Spleen (tissue), 13 donors: ENCODE measurements at places on chromosomes 5 and 9.

GRCh38 chr5:131328536-131329285 is 64.9 kb downstream of the CDC42SE2 start:
- H3K27ac ChIP-seq: no peak overlapping the region
- no peaks in the 10 kb centered on the region for H3K27me3 ChIP-seq
- no peak overlapping the region for H3K4me3 ChIP-seq

DNA sequence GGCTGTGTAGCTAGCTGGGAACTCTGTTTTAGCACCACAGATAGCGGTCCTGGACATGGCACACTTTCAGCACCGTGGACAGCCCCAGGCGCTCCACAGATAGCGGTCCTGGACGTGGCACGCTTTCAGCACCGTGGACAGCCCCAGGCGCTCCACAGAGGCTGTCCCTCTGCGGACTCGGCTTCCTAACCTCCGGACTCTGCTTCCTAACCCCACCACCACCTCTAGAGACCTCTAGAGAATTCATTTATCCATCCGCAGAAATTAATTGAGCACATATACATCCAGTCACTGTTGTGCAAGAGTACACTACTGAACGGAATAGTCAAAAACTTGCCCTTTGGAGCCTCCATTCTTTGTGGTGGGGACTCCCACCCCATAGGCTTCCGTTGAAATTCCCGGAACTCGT is 27.4 kb downstream of the UNC5A start:
- peaks cover 45% of the 10 kb centered on the region for H3K27me3 ChIP-seq
- no peaks in the 10 kb centered on the region for H3K4me1 ChIP-seq
- H3K4me3 ChIP-seq: no peak overlapping the region
- peak; percentile 88 for DNase-seq
- H3K36me3 ChIP-seq: no peaks in the 10 kb centered on the region

DNA sequence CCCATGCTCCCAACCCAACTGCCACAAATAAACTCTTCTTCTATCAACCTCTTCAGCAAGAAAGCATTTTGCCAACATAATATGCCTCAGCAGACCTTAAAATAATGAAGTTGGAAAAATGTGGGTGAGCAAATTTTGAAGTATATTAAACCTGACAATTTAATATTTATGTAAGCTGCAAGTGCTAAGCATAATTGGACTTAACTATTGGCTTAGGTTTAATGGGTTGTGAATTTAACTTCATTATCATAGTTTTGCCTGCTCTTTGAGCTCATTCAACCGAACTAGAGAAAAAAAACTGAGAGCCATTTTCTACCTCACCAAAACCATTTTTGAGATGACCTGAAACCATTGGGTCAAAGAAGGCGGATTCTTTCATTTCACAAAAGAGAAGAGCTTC is 805.5 kb upstream of the DMAC1 start:
- DNase-seq: no peak
- H3K4me3 ChIP-seq: no peak overlapping the region
- H3K4me1 ChIP-seq: no peaks in the 10 kb centered on the region
- no peak overlapping the region for H3K27ac ChIP-seq
- H3K27me3 ChIP-seq: no peaks in the 10 kb centered on the region

GRCh38 chr5:125750861-125751186 is 672.4 kb upstream of the GRAMD2B start:
- H3K36me3 ChIP-seq: no peaks in the 10 kb centered on the region
- no peak overlapping the region for H3K4me3 ChIP-seq
- no peaks in the 10 kb centered on the region for H3K4me1 ChIP-seq
- no peaks in the 10 kb centered on the region for H3K27me3 ChIP-seq
- no peak for DNase-seq

DNA sequence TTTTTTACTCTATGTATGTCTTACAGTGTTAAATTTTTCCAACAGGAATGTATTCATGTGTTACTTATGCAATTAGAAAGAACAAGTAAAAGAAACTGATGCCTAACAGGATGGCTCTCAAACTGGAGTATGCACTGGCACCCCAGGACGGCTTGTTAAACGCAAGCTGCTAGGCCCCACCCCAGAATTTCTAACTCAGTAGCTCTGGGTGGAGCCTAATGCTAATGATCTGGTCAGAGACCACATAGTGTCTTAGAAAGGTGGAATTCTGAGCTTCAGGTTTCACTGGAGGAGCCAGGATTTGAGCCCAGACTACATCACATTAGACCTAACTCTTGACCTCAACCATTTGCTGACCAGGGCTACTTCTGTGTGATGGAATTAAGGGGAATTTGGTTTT is 34.4 kb downstream of the SHC3 start:
- no peak for DNase-seq
- no peaks in the 10 kb centered on the region for H3K27me3 ChIP-seq
- H3K4me1 ChIP-seq: no peaks in the 10 kb centered on the region
- H3K27ac ChIP-seq: no peak overlapping the region
- H3K4me3 ChIP-seq: no peak overlapping the region

- no peak overlapping the region for H3K4me3 ChIP-seq
- H3K36me3 ChIP-seq: no peaks in the 10 kb centered on the region
- peaks cover 13% of the 10 kb centered on the region for H3K4me1 ChIP-seq
Observed at GRCh38 chr9:33719581-33720374, 75.6 kb upstream of the PRSS3 start.

GRCh38 chr9:116267021-116267420 is 113.4 kb downstream of the PAPPA start:
- no peak overlapping the region for H3K4me3 ChIP-seq
- H3K27ac ChIP-seq: no peak overlapping the region
- peaks cover 14% of the 10 kb centered on the region for H3K27me3 ChIP-seq

DNA sequence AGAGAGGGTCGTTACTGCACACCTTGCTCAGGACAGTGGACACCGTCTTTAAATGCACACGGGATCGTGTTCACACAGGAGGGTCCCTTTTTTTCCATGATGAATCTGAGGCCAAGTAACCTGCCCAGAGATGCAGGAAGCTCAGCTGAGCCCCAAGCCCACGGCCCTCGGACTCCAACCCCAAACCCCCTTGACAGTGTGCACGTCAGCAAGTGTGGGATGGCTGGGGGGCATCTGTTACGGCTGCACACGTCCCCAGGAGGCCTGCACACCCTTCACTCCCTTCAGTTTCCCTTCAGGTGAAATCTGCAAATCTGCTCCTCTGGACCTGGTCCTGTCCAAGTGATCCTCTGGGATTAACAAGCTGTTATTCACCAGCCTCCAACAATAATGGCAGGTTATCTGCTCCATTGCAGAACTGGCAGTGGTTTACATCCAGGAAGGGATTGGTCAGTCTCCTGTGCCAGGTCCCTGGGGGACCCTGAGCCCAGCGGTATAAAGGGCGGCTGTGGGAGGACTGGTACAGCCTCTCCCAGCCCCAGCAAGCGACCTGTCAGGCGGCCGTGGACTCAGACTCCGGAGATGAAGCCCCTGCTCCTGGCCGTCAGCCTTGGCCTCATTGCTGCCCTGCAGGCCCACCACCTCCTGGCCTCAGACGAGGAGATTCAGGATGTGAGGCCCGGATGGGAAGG is at the start of gene LCN1:
LCN1 (plus strand) TSS at position 525 of the 692 bp plus-strand sequence; CDS start at position 583, 58 bp downstream.
- no peak within 1 kb of the TSS for H3K27ac ChIP-seq
- no peak within 1 kb of the TSS for H3K4me3 ChIP-seq
- no peaks in the 10 kb centered on the region for H3K4me1 ChIP-seq
- H3K27me3 ChIP-seq: no peaks in the 10 kb centered on the region
- no peaks in the 10 kb centered on the region for H3K36me3 ChIP-seq

- H3K4me1 ChIP-seq: no peaks in the 10 kb centered on the region
- DNase-seq: no peak
- no peaks in the 10 kb centered on the region for H3K27me3 ChIP-seq
- no peaks in the 10 kb centered on the region for H3K36me3 ChIP-seq
- no peak overlapping the region for H3K27ac ChIP-seq
Observed at GRCh38 chr5:53425687-53426511, 54.5 kb upstream of the FST start.

DNA sequence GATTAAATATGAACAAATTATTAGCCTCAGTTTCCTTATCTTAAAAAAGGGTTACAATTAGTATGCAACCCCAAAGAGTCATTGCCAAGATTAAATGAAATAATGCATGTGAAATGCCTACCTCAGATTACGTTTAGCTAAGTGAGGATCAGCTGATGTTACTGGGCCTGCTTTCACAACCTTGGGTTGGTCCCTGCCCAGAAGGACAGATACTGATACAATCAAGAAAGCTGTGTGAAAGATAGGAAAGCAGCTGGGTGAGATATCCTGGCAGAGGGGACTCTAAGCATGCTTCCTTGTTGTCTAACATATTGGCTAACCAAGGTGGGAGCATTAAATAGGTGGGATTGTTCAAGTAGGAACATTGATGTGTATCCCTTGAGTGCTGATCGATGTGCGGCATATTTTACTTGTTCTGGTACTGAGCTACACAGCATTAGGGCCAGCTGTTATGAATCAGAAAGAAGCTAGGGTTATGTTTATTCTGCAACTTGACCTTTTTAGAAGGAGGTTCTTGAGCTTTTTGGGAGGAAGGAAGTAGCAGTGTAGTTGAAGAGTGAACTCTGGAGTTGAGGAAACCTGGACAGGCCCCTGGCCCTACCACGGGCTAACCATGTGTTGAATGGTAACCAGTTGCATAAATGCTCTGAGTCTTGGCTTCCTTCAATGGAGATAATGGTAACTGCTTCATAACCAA is 28.9 kb downstream of the SNX24 start:
- H3K4me1 ChIP-seq: no peaks in the 10 kb centered on the region
- DNase-seq: no peak
- H3K27me3 ChIP-seq: no peaks in the 10 kb centered on the region
- no peaks in the 10 kb centered on the region for H3K36me3 ChIP-seq
- H3K4me3 ChIP-seq: no peak overlapping the region

DNA sequence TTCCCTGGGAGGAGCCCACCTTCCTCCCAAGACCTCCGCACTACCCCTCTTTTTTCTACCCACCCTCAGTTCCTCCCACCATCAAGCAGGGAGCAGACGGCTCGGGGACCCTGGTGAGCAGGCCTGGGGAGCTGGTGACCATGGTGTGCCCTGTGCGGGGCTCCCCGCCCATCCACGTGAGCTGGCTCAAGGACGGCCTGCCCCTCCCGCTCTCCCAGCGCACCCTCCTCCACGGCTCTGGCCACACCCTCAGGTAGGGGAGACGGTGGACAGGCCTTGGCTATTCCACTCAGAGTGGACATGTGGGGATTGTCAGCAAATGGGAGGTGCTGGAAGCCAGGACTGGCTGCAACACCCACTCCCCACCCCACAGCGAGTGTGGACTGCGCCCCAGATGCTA is 52.9 kb upstream of the ASS1 start:
- no peaks in the 10 kb centered on the region for H3K36me3 ChIP-seq
- no peak overlapping the region for H3K27ac ChIP-seq
- H3K4me1 ChIP-seq: no peaks in the 10 kb centered on the region
- no peak for DNase-seq
- no peaks in the 10 kb centered on the region for H3K27me3 ChIP-seq
- H3K4me3 ChIP-seq: no peak overlapping the region

- H3K27me3 ChIP-seq: no peaks in the 10 kb centered on the region
- no peaks in the 10 kb centered on the region for H3K4me1 ChIP-seq
- no peak overlapping the region for H3K4me3 ChIP-seq
- H3K27ac ChIP-seq: no peak overlapping the region
- no peak for DNase-seq
Observed at GRCh38 chr9:378263-378662, 163.6 kb downstream of the DOCK8 start.

DNA sequence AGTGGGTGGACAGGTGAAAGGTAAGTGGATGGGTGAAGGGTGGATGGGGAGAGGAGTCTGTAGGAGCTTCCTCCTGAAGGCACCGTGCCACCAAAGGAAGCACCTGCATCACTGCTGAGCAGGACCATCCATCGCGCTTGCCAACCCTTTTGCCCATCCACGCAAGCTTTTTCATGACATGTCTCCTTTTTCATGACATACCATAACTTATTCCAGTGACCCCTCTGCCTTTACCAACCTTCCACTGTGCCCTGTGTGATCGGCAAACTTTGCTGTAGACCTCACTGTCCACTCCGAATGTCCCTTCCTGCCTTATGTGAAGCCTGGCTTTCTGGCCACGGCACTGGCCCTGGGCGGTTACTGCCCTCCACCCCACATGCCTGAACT is 13.4 kb downstream of the FLT4 start:
- no peak overlapping the region for H3K27ac ChIP-seq
- no peak for DNase-seq
- no peaks in the 10 kb centered on the region for H3K36me3 ChIP-seq
- no peaks in the 10 kb centered on the region for H3K27me3 ChIP-seq
- peaks cover 3% of the 10 kb centered on the region for H3K4me1 ChIP-seq

DNA sequence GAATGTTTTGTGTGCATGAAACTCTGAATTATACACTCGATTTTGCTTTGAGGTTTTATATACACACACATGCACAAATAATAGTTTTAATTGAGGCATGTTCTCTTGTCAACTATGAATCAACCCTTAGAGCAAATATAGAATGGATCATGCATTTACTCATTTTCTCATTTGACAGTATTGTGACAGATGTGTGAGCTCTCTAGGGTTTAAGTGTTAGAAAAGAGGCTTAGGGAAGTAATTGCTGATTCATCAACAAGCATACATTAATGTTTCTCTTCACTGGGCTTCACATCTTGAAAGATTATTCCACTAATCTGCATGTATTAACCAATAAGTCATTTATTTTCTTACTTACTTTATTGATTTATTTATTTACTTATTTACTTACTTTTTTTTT is 1356.8 kb upstream of the ACO1 start:
- no peaks in the 10 kb centered on the region for H3K4me1 ChIP-seq
- H3K27me3 ChIP-seq: no peaks in the 10 kb centered on the region
- H3K27ac ChIP-seq: no peak overlapping the region
- no peaks in the 10 kb centered on the region for H3K36me3 ChIP-seq

- H3K27me3 ChIP-seq: no peaks in the 10 kb centered on the region
- H3K4me3 ChIP-seq: no peak overlapping the region
- H3K27ac ChIP-seq: peak overlapping the region; percentile 63
- peaks cover 8% of the 10 kb centered on the region for H3K36me3 ChIP-seq
- DNase-seq: no peak
- peaks cover 11% of the 10 kb centered on the region for H3K4me1 ChIP-seq
Observed at GRCh38 chr5:172901012-172901780, 58.0 kb upstream of the RPL26L1 start.
